ENCODE measurements at places on chromosomes 4 and X.

GRCh38 chr4:145881576-145881975 is 57.0 kb downstream of the ZNF827 start:
- DNase-seq = no peak

DNA sequence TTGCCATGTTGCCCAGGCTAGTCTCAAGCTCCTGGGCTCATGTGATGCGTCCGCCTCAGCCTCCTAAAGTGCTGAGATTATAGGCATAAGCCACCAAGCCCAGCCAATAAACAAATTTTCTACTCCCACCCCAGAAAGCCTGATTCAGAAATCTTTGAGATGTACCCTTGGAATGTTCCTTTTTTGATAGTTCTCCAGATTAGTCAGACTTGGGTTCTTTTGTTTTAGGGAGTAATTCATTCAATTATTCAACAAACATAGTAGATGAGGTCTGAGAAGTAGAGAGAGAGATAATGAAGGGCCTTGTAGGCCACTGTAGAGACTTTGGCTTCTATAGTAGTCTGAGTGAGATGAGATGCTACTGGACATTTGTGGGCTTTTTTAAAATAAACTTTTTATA is 27.8 kb downstream of the RP2 start:
- no peak for DNase-seq

- no peak for DNase-seq
Observed at GRCh38 chrX:123961268-123962005, at the start of gene STAG2. Gene STAG2, plus strand, starts transcription at chrX:123961706. Its CDS starts 60,922 bp downstream, at chrX:124022628.

- no peak for DNase-seq
Observed at GRCh38 chrX:111170017-111170416, 74.0 kb downstream of the PAK3 start.

DNA sequence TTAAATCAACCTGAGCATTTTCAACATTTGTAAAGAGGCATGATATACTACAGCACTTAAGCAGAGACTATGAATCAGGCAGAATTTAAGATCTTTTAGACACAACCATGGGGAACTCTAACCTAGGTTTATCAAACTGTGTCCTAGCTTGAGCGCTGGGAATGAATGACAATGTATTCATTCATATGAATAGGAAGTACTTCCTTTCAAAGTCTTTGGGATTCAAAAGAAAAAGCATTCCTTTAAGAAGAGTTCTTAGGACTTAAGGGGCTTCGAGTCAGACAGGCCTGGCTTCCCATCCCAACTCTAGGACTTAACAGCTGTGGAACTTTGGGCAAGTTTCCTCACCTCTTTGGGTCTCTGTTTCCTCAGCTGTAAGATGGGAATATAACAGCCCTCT is 104.6 kb downstream of the ANAPC4 start:
- no peak for DNase-seq

- DNase-seq = no peak
Observed at GRCh38 chrX:77953708-77954107, 15.7 kb downstream of the PGAM4 start.

DNA sequence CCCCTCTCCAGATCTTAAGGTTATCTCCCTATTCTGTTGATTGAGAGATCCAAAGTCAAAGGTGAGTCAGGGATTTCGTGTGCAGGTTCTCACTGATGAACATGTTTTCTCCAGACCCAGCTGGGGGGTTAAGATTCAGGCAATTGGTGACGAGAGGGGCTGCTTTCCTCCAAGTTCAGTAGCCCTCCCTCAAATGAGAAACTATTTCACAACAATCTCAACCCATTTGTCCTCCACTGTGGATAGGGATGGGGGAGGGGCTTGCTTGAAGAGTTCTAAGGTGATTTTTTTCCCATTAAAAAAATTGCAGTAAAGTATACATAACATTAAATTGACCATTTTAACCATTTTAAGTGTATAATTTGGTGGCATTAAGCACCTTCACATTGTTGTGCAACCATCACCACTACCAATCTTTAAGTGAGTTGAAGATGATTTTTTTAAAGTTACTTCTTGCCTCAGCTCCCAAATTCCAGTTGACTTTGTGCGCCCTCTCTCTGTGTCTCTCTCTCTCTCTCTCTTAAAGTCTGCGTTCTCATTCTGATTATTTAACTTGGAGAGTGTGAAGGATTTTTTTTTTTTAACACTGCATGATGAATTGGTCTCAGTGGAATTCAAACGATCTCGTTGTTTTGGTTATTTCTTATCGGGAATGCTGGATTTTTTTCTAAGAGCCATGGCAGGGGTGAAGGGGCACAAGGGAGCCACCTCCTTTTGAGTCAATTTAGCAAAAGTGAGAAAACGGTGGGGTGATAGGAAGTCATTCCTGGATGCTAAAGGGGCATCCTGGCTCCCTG is 175.9 kb downstream of the SHROOM3 start:
- DNase-seq = no peak

GRCh38 chr4:76458825-76459224 is 23.8 kb downstream of the SHROOM3 start:
- DNase-seq = no peak

DNA sequence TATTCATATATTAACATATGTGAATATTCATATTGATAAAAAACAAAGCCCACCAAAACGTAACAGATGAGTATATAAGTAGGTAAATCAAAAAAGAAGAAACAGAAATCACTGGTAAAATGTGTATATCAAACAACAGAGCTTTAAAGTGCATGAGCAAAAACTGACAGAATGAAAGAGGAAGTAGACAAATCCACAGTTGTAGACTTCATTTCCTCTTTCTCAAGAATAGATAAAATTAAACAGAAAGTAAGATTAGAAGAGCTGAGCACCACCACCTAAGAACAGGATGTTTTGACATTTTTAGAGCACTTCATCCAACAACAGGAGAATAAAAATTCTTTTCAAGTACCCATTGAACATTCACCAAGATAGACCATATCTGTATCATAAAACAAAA is 64.6 kb downstream of the CNKSR2 start:
- DNase-seq = no peak

- no peak for DNase-seq
Observed at GRCh38 chrX:3176439-3176820, 135.2 kb downstream of the ARSF start.

DNA sequence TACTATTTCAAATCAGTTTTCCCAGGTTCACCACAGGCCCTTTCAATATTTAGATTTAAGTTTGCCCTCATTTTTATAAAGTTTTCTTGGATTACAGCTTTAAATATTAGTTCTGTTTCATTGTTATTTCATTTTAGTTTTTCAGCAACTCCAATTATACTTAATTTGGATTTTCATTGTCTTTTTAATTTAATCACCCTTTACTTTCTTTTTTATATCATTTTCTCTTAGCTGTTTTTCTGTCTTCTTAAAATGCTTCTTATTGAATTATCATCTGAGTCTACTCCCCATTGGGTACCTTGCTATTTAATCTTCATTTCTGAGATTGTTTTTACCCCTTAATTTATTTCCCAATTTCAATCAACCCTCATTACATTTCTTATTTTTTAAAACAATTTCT is 160.4 kb downstream of the PAPSS1 start:
- DNase-seq = no peak

- no peak for DNase-seq
Observed at GRCh38 chr4:147760695-147761094, 28.8 kb downstream of the ARHGAP10 start.

DNA sequence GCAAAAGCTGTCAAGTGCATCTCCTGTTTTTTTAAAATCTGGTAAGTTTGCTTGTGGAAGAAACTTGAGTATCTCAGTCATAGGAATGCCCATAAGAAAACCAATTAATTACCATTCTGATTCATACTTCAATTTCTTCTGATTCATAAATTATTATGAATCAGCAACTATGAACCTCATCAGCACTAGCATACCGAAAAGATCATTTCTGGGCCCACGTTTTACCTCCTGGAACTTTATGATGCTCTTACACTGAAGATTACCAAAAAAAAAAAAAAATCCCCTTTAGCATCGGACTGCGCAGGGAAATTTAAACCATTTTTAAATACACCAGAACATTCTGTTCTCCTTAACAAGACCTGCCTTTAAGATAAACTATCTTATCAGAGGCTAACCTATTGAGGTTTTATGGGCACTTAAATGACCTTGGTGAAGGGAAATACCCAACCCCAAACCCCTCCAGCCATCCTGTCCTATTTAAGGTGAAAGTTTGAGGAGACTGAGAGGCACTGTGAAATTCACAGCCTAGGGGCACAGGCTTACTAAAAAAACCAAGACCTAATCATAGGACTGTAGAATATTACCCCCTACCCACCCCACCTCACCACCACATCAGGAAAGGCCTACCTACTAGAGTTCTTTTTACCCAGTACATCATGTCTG is 38.2 kb upstream of the ABCG2 start:
- DNase-seq = no peak

DNA sequence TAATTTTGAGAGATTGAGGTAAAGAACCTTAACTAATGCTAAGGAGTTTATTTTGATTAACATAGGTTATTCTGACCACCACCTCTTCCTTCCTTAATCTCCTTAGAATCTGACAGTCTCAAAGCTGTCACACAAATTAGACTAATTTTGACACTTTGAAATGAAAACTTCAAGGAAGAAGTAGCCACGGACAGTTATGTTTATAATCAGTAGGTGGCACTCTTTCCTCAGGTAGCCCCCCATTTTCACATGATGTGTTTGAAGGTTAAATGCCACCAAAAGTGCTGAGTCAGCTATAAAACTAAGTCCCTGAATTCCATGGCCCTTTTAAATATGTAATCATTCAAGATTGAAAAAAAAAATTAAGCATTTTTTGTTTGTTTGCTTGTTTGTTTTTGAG is 22.4 kb downstream of the TMEM33 start:
- DNase-seq = no peak

DNA sequence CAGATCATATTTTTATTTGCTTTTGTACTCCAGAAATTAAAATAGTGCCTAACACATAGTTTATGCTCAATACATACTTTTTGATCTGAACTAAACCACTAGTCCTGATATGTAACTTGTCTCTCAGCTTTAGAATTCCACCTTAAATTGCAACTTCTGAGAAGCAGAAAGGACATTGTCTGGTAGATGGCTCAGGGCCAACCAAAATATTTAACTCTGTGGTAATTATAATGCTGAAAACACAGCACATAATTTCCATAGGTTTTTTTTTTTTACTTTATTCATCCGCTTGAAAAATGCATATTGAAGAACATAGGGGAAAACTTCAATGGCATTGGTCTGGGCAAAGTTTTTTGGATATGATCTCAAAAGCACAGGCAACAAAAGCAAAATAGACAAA is 59.3 kb downstream of the AREG start:
- DNase-seq = no peak

DNA sequence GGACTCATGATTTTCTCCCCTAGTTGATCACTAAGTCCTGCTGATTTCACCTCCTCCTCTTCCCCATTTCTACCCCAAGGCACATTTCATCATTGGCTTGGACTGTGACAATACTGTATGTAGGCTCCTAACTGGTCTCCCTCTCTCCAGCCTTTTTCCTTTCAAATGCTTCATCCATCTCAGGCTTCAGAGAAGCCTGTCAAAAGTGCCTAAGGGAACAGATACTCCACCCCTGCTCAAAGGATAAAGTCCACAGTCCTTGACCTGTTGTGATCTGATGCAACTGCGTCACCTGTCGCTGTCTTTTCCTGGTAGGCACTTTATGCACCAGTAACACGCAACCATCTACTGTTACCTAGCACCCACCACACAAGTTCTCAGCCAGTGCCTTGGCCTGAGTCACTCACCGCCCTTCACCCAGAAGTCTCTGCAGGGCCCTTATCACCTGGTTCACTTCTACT is 12.8 kb downstream of the SCARB2 start:
- DNase-seq = no peak

- no peak for DNase-seq
Observed at GRCh38 chr4:102500352-102500695, 835 bp upstream of the NFKB1 start.

- no peak for DNase-seq
Observed at GRCh38 chr4:102321260-102321995, 23.9 kb downstream of the SLC39A8 start.

DNA sequence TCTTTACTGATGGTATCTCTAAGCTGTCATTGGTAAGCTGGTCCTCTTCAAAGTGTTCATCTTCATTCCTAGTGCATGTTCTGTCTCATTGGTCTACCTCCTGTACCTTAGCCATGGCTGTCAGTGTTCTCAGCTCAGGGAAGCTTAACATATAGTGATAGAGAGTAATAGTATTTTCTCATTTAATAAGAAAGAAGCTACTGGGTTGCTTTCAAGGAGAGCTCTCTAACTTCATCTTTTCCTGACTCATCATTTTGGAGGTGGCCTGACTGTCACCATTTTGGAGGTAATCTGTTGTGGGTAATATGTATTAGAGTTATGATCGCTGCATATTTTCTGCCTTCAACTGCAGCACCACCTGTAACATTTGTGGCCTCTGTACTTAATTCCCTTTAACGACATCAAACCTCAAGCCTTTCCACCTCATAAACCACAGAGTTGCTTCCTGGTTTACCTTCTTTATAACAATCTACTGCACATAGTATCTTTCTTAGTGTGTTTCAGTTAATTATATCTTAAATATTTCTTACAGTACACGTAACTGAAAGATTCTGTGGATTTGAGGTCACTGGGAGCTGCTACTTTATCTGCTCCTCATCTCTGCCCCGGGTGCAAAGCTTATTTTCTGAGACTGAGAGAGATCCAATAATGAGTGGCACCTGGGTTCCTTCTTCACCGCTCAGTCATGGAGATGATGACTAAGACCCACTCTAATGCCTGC is 474.0 kb upstream of the TECRL start:
- DNase-seq = no peak

GRCh38 chrX:47707031-47707780 is 48.2 kb upstream of the UXT start:
- DNase-seq = no peak

DNA sequence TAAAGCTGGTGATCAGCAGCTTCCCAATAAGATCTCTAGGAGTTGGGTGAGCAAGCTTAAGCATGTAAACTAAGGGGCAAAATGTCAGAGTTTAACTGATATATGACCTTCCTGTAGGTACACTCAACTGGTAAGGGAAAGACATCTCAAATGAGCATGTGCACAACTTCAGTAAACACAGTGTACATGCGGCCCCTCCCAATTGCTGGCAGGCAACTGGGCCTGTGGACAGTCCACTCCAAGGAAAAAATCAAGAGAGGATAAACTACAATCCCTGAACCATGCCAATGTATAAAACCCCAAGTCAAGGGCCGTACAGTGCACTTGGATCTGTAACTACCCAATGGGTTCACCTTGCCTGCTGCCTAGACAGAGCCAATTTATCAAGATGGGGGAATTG is 4.9 kb upstream of the NAA11 start:
- DNase-seq = no peak

- DNase-seq = no peak
Observed at GRCh38 chr4:22672519-22672918, 20.2 kb upstream of the GBA3 start.

DNA sequence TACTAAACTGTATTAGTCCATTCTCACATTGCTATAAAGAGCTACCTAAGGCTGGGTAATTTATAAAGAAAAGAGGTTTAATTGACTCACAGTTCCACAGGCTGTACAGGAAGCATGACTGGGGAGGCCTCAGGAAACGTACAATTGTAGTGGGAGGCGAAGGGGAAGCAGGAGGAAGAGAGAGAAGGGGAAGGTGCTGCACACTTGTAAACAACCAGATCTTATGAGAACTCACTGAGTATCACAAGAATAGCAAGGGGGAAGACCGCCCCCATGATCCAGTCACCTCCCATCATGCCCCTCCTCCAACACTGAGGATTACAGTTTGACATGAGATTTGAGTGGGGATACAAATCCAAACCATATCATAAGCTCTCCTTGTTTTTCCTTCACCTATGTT is 40.9 kb downstream of the RPA4 start:
- no peak for DNase-seq

GRCh38 chr4:18213576-18214198 is 192.1 kb upstream of the LCORL start:
- DNase-seq = no peak

Measured in HS-5 (cell line).